ENCODE measurements at places on chromosomes 2 and 18.

- DNase-seq = no peak
Observed at GRCh38 chr18:67519592-67519991, 3.1 kb upstream of the DSEL start.

DNA sequence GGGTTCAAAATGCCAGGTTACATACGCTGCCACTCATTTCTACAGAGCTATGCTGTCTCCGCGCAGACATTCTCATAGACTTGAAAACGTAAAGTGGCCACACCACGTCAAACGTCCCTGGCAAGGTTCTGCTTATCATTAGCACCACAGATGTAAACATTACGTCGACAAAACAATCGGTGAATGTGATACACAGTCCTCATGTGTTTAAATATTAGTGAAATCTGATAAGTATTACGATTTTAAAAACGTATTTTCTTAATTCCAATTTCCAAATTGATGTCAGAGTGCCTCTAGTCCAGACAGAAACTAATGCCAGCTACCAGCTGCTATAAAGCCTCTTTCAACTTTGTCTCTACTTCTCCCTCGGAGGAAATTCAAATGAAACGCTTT lies 1.2 kb downstream of the STK17B start:
- peak; percentile 7 for DNase-seq

- no peak for DNase-seq
Observed at GRCh38 chr2:3038636-3039035, 339.0 kb downstream of the EIPR1 start.

DNA sequence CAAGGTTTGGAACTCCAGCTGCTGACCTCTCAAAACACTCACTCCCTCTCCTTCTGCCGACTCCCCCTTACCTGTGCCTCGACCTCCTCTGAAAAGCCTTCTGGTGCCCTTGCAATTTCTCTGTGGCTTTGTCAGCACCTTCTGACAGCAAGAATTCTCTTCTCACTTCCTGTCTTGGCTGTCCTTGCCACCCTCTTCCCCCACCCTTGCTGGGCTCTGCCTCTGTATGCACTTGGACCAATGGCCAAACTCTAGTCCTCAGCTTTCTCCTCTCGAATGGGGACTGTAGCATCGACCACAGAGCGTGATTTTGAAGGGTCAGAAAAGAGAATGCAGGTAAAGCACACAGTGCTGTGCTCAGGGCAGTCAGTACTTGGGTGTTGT lies 99.0 kb downstream of the HS1BP3 start:
- no peak for DNase-seq

DNA sequence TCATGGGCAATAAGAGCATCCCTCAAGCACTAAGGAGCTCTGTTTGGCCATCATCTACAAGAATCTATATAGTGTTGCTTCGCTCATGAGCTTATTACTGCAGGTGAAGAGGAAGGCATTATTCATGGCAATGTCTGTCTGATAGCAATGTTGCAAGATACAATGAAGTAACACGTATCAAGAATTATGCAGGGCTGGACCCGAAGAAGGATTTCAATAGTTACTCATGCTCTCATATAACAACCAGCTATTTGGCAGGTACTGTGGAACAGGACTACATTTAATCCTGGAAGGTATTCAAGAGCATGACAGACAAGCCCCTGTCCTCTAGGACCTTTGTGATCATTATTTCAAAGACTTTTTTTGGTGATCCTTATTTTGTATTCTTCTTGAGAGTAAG lies 109.6 kb downstream of the LAMA3 start:
- DNase-seq = no peak

DNA sequence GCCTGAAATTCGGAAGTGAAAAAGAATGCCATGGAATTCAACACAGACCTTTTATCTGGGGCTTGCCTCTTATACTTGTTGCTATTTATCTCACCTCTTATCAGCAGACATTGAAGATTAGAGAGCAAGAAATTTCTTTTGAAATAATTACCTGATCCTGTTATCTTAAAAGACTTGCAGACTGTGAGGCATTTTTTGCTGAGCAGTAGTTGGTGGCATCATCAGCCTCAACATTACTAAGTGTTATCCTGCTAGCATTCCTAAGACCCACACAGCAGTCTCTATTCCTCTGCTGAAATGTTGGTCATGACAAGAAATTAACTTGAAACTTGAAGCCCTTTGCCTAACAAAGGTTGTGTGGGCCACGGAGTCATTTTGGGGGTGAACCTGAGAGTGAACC lies 186.5 kb downstream of the TRIB2 start:
- no peak for DNase-seq

DNA sequence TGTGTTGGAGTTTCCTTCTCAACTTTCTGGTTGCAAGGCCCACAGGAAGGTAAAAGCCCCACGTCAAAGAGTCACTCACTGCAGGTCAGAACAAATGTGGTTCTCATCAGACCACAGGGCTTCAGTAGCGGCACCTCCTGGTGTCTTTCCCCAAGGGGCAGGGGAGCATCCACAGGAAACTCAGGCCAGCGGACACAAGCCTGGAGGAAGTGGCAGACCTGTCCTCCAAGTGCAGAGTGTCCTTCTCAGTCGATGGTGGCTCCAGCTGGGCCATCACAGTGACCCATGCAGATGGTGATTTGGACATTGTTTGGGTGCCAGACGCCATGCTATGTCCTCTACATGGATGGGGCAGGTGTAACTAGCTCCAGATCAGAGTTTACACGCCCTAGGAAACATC lies 84.9 kb downstream of the ACKR3 start:
- DNase-seq = no peak

DNA sequence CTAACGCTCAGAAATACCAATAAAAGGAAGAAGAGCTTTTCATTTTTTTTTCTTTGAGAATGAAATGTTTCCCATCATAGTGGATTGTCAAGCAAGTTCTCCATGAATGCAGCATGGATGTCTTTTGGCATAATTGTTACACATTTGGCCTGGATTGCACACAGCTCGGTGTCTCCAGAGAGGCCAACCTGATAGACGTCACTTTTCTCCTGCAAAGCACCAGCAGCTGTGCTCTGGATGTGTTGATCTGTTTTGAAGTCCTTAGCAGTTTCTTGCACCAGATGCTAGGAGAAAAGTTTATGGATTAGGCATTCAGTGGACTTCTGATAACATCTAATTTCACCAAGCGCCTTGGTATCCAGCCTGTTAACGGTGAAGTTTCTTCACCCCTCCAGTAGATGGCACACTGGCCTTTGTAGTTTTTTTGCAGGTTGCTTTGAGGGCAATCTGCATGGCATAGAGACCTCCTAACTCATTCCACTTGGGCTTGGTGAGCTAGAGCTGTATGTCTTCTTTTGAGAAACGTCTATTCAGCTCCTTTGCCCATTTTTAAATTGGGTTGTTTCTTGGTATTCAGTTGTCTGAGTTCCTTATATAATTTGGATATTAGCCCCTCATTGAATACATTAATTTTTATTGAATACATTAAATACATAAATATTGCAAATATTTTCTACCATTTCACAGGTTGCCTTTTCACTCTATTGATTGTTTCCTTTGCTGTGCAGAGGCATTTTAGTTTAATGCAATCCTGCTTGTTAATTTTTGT lies 59.7 kb downstream of the PTH2R start:
- peak; percentile 66 for DNase-seq

- DNase-seq = no peak
Observed at GRCh38 chr18:59876310-59876626, 23.5 kb upstream of the PMAIP1 start.

DNA sequence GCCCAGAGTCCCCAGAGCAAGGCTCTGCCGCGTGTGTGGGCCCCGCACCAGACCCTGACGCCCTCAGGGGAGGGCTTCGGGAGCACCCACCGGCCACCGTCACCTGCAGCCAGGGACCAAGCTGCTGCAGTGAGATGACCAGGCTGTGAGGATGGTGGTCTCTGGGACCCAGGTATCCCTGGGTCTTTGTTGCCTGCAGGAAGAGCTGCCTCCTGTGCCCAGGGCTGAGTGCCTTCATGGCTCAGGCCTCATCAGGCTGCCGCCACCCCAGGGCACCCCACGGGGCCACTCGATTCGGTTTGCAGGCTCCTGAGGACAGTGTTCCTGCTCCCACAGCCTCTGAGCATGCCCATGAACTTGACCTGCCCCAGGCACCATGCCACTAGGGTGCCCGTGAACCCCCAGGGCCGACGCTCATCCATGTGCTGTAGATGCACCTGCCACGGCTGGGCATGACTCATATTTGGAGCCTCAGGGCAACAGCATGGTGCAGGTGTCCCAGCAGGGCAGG lies 109.8 kb downstream of the FAM210A start:
- no peak for DNase-seq

Measured in iPS-NIHi11 (cell line).